Activated naive CD4-positive, alpha-beta T cell treated with anti-CD3 and anti-CD28 coated beads for 36 hours (primary cell): ENCODE measurements at places on chromosomes 4 and X. TPM values are rescaled to one million over a fixed set of nuclear protein-coding genes. Genes with fewer than 3 reads are reported as not detected.

DNA sequence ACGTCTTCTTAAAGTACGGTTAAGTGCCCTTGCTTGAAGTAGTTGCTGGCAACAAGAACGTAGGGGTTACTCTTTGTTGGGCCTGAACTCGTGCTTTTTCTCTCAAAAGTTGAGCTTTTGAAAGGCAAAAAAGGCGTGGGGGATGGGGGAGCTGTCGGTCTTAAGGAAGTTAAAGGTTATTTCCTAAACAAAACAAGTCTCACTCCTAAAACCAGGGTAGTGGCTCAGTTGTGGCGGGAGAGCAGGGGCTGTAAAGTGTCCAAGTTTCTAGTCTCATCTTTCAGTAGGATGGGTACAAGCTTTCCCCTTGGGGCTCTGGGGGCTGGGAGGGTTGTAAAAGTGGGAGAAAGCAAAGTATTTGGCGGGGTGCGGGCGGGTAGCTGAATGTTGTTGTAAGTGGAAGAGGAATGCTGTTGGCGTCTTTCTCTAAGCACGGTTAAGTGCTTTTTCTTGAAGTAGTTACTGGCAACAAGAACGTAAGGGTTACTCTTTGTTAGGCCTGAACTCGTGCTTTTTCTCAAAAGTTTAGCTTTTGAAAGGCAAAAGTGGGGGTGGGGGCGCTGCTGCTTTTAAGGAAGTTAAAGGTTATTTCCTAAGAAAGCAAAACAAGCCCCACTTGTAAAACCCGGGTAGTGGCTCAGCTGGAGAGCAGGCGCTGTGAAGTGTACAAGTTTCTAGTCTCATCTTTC is 904 bp upstream of the WDR1 start:
- DNase-seq: peak; percentile 74

DNA sequence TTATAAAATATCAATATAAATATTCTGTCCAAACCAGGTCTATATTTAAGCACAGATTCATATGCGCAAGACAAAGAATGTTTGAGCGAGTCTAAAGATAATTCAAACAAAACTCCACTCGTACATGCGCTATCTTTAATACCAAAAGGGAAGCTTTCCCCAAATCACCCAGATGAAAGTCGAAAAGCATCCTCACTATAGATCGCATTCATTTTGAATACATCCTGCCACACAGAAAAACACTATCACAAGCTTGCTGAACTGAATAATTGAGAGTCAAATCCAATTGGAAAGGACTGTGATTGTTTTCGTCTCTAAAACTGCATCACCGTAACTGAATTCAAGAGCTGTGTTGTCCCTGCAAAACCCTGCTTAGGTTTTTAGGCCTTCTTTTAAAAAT is 685 bp downstream of the TASL start:
- no peak for DNase-seq

DNA sequence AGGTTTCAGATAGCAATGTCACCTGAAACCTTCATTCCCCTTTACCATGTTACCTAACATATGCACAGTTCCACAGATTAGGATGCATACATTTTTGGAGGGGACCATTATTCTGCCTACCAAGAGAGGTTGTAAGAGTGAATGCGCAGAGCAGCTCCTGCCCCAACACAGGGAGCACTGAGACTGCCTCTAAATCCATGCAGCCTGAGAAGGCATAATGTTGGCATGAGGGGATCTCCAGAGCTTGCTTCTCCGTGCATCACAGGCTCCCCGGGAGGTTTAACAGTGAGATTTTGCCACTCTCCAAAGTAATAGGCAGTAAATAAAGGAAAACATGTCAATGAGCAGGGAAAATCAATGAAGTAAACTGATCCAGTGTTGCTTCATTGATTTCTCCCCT is 410.8 kb downstream of the PCDH7 start:
- no peak for DNase-seq

DNA sequence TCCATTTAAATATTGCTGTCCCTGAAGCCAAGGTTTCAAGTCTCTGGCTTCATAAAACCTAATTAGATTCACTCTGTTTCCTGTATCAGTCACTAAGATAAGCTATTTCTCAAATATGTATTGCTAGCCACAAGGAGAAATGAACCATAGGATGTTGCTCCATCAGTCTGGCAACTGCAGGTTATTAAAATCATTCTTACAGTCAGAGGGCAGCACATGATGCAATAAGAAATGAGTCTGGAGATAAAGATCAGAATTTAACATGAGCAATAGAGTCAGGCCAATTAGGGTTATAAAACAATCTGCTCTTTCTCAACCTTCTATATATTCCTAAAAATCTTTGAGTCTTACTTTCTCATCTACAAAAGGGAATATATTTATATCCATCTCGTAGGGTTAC is 7.2 kb downstream of the PRKG2 start:
- DNase-seq: no peak

GRCh38 chr4:5034206-5034605 is 14.9 kb upstream of the CYTL1 start:
- DNase-seq: no peak

GRCh38 chrX:7985568-7985967 is 58.4 kb upstream of the PNPLA4 start:
- DNase-seq: no peak

DNA sequence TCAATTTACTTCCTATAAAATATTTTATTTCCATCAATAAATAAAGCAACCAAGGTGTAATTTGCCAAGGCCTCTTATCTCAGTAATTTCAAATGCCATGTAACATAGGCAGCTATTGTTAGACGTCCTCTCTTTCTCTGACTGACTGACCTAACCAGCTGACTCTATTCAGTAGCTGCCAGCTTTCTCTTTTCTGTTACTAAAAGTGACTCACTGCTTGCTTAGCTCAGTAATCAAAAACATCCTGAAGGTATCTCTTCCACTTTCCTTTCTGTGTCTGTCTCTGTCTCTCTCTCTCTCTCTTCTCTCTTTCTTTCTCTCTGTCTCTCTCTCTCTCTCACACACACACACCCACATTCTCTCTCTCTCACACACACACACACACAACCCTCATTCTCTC is 134.2 kb downstream of the SPOCK3 start:
- no peak for DNase-seq

DNA sequence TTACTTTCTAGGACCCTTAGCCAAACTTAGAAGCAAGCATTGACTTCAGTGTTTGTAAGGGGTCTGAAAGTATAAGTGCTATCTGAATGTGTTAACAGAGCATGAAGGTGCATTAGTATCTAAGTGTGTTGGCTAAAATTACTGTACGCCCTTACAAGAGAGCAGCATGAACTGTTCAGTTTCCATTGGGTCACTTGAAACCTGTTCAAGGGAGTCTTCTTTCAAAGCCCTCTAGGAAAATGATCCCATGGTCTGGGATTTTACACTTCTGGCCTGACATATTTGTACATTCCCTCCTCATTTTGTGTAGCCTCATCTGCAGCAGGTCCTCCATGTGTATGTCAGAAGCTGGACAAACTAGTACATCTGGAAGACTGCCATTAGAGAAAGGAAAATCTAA is 3.2 kb downstream of the PRDX4 start:
- no peak for DNase-seq

H2BW1 gene
- not detected for total RNA-seq

NOCT gene
- total RNA-seq: 10.4 TPM

FATE1 gene
- not detected for total RNA-seq

CTAG1B gene
- total RNA-seq: not detected
